Activated T-helper 1 cell treated with anti-CD3 and anti-CD28 coated beads, Interleukin-12 subunit alpha, Interleukin-12 subunit beta, Interleukin-2, Interleukin-4 antibody, amounts not matched to agents 30 ng/mL and 10 ng/mL and 1 ng/mL, durations not matched to agents 14 hours and 24 hours and 36 hours (primary cell): ENCODE measurements at places on chromosomes 5 and 9. TPM values are rescaled to one million over a fixed set of nuclear protein-coding genes. Genes with fewer than 3 reads are reported as not detected.

NR2F1-AS1 gene
- total RNA-seq, result not detected in 2 replicates

IFNA14 gene
- not detected in 2 replicates for total RNA-seq

IL13 gene
- 294 and 308 TPM in 2 replicates for total RNA-seq

ECSCR gene
- 1.3 and 1.4 TPM in 2 replicates for total RNA-seq

TMEM171 gene
- not detected in 2 replicates for total RNA-seq

DOCK8 gene
- 120 and 122 TPM in 2 replicates for total RNA-seq

PCDHB11 gene
- not detected in 2 replicates for total RNA-seq

DNA sequence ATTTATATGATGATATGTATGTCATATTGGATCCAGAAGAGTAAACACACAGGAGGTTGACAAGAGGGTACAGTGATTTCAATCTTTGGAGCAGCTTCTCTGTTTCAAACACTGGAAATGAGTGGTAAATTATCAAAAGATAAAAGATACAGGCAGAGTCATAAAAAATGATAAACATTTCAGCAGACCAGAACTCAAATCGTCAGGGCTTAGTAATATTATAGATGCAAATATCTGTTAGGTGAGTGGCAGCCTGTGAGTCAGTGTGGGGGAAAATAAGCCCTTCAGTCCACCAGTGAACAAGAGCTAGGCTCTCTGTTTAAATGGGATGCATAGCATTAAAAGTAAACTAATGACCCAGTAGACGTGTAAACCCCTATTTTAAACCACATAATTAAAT is 1378.1 kb downstream of the EFNA5 start:
- no peak overlapping the region for H3K4me3 ChIP-seq
- no peaks in the 10 kb centered on the region for H3K4me1 ChIP-seq
- DNase-seq, result no peak
- H3K27me3 ChIP-seq, result no peaks in the 10 kb centered on the region
- H3K36me3 ChIP-seq, result no peaks in the 10 kb centered on the region

DNA sequence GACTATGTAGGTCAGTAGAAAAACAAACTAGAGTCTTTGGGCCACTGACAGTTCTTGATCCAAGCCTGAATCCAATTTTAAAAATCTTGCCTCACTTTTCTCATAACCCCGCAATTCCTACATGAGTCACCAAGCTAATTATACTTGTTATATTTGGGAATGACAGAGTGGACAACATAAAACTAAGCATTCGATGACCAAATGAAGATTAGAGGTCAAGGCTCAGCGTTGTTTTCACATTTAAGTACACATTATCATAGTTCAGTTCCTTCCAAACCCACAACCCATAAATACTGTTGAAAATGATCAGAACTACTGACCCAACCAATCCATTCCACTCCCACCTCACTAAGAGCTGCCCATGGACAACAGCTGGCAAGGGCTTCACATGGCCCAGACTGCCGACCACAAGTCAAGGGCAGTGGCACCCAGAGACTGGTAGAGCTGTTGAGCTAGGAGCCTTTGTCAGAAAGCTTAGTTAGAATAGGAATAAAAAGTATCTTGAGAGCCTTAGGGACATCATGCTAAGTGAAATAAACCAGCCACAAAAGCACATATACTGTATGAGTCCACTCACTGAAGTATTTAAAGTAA is 64.2 kb downstream of the MYO10 start:
- no peaks in the 10 kb centered on the region for H3K27me3 ChIP-seq
- H3K27ac ChIP-seq, result no peak overlapping the region
- no peaks in the 10 kb centered on the region for H3K4me1 ChIP-seq
- no peak for DNase-seq
- no peak overlapping the region for H3K4me3 ChIP-seq
- no peaks in the 10 kb centered on the region for H3K36me3 ChIP-seq

DNA sequence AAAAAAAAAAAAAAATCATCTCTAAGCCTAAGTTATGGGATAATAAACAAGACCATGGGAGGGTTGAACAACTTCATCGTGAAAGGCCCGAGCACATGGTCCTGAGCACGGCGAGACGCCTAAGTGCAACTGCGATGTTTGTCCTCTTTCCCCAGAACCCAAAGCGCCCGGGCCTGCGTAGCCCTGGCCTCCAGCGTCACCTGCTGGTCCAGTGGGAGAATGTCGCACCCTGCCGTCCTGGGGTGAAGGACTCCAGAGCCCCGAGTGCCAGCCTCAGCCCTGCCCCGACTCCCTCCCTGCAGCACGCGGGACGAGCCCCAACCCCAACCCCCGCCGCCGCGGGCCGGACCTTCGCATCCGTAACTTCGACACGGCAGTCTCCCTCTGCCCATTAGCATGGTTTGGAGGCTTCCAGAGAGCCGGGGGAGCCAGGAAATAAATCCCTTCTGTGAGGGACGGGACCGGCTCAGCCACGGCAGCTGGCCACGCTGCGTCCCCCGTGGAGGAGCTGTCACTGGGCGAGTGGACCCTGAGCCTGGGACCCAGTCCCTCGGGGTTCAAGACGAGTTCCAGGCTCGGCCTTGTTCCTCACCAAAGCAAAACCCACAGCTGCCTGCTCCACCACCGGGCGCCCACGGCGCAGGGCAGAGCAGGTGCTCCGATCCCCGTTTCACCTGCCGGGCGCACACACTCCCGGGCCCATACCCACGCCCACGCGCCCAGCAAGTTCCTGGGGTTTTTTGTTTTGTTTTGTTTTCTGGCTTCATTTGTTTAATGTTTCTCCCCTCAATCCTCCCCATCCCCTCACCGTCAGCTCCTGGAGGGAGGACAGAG is 132.5 kb upstream of the HAND1 start:
- DNase-seq, result peak; percentile 47
- no peaks in the 10 kb centered on the region for H3K4me1 ChIP-seq
- no peaks in the 10 kb centered on the region for H3K36me3 ChIP-seq
- no peak overlapping the region for H3K27ac ChIP-seq
- H3K4me3 ChIP-seq, result no peak overlapping the region

GRCh38 chr9:136606687-136607333 is 55.9 kb upstream of the EGFL7 start:
- DNase-seq, result no peak
- no peaks in the 10 kb centered on the region for H3K4me1 ChIP-seq
- H3K36me3 ChIP-seq, result no peaks in the 10 kb centered on the region
- H3K27ac ChIP-seq, result no peak overlapping the region
- no peak overlapping the region for H3K4me3 ChIP-seq

GRCh38 chr9:10512144-10512543 is 100.7 kb downstream of the PTPRD start:
- no peak for DNase-seq
- H3K4me1 ChIP-seq, result no peaks in the 10 kb centered on the region
- no peaks in the 10 kb centered on the region for H3K36me3 ChIP-seq
- H3K27ac ChIP-seq, result no peak overlapping the region

- no peak overlapping the region for H3K4me3 ChIP-seq
- no peak for DNase-seq
- no peaks in the 10 kb centered on the region for H3K27me3 ChIP-seq
- peaks cover 14% of the 10 kb centered on the region for H3K36me3 ChIP-seq
Observed at GRCh38 chr9:125586172-125586511, 120.9 kb downstream of the MAPKAP1 start.

- no peak overlapping the region for H3K27ac ChIP-seq
- H3K4me1 ChIP-seq, result no peaks in the 10 kb centered on the region
- no peak overlapping the region for H3K4me3 ChIP-seq
- H3K36me3 ChIP-seq, result no peaks in the 10 kb centered on the region
Observed at GRCh38 chr5:84239494-84239893, 145.2 kb downstream of the EDIL3 start.

GRCh38 chr9:122835313-122835731 is 6.9 kb upstream of the PDCL start:
- peaks cover 2% of the 10 kb centered on the region for H3K36me3 ChIP-seq
- DNase-seq, result no peak
- no peaks in the 10 kb centered on the region for H3K27me3 ChIP-seq
- H3K27ac ChIP-seq, result peak overlapping the region; percentile 32
- peak overlapping the region; percentile 59 for H3K4me3 ChIP-seq

- no peaks in the 10 kb centered on the region for H3K36me3 ChIP-seq
- no peak for DNase-seq
- H3K4me3 ChIP-seq, result no peak overlapping the region
- H3K27me3 ChIP-seq, result no peaks in the 10 kb centered on the region
- H3K27ac ChIP-seq, result no peak overlapping the region
Observed at GRCh38 chr9:35203528-35203927, 41.7 kb downstream of the UNC13B start.

DNA sequence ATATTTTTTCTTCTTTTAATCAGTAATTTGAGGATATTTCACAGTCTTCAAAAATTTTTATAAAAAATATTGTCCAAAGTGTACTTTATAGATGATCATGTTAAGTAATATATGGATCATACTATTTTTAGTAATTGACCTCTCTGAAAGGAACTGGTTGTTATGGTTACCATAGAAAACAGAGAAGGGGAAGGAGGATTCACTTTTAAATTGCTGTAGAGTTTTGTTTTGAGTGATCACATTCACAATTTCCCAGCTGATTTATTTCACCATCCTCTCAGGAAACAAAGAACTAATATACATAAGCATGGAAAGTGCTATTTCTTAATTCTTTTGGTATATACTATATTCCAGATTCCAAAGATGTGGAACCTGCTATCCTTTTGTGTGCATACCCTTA is 56.5 kb upstream of the NREP start:
- H3K4me1 ChIP-seq, result no peaks in the 10 kb centered on the region
- H3K27ac ChIP-seq, result no peak overlapping the region
- H3K4me3 ChIP-seq, result no peak overlapping the region
- no peak for DNase-seq
- H3K27me3 ChIP-seq, result no peaks in the 10 kb centered on the region

DNA sequence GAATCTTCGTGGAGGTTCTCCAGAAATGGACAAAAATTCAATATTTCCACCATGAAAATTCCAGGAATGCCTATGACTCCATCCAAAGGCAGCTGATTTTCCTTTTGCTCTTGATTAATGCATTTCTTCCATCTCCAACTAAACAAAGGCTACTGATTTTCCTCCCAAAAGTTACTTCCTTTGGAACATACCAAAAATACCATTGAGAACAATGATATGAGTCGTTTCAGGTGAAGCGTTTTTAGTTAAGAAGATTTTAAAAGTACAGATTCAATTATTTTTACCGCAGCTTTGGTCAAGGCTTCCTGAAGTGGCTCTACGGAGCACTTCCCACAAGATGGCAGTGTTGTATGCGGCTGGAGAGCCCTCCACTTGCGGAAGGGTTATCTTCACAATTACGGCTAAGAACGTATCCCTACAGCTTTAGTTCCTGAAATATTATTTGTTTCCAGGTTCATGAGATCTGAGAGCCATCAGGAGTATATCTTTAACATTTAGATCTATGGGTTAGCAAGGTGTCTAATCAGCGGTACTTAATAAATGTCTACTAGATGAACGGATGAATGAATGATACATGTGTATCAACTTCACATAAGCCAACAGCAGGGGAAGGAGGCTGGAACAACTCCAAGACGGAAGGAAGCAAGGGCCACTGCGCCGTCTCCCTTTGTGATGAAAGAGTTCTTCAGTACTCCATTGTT is 35.9 kb upstream of the ARSB start:
- H3K4me1 ChIP-seq, result peaks cover 6% of the 10 kb centered on the region
- DNase-seq, result no peak
- no peak overlapping the region for H3K4me3 ChIP-seq
- H3K27me3 ChIP-seq, result peaks cover 59% of the 10 kb centered on the region
- H3K36me3 ChIP-seq, result no peaks in the 10 kb centered on the region
- H3K27ac ChIP-seq, result no peak overlapping the region

DNA sequence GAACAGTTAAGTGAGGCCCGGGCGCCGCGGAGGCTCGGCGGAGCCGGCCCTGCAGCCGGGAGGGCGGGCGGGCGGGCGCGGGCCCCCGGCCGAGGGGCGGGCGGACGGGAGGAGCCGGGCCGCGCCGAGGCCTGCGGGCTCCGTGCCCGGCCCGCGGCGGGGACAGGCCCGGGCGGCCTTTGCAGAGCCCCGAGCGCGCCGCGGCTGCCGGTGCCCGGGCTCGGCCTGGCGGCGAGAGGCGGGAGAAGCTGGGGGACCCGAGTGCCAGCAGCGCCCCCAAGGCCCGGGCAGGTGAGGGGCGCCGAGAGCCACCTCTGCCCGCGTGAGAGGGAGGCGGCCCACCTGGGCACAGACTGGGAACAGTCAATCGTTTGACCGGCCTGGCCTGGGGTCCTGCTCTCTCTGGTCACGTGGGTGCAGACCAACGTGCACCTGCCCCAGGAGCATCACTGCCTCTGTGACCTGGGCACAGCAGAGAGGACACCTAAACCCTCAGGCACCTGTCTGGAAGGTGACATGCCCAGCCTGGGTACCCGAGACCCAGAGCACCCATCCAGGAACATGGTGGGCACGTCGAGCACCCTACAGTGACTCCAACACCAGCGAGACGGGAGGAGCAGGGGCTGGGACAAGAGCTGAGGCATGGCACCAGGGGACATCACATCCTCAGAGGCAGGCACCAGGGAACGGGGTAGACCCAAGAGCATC is 531 bp downstream of the MVB12B start:
- H3K27me3 ChIP-seq, result peaks cover 32% of the 10 kb centered on the region
- no peak for DNase-seq
- H3K4me3 ChIP-seq, result peak overlapping the region; percentile 74

- H3K4me3 ChIP-seq, result no peak overlapping the region
- no peaks in the 10 kb centered on the region for H3K27me3 ChIP-seq
- peaks cover 42% of the 10 kb centered on the region for H3K36me3 ChIP-seq
Observed at GRCh38 chr9:133332381-133332730, 3.6 kb downstream of the SURF6 start.

DNA sequence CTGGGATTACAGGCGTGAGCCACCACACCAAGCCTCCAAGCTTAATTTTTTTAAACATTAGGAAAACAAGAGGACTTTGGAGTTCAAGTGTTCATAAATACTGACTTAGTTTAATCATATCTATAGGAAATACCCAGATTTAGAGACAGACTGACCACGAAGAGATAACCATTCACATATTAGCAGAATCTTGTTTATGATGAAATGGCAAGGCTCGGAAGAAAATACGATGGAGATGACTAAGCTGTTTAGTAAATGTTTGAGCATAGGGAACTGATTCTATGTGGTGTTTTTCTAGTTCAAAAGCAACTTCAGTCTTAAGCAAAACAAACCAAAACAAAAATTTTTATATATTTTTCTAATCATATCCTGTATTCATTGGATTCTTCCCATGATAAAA is 13.5 kb upstream of the TUSC1 start:
- no peak overlapping the region for H3K27ac ChIP-seq
- no peaks in the 10 kb centered on the region for H3K27me3 ChIP-seq
- no peak overlapping the region for H3K4me3 ChIP-seq
- no peaks in the 10 kb centered on the region for H3K4me1 ChIP-seq

GRCh38 chr5:52903142-52903541 is 86.0 kb upstream of the ITGA2 start:
- H3K27me3 ChIP-seq, result peaks cover 4% of the 10 kb centered on the region
- no peaks in the 10 kb centered on the region for H3K4me1 ChIP-seq
- H3K4me3 ChIP-seq, result no peak overlapping the region
- H3K27ac ChIP-seq, result no peak overlapping the region
- no peak for DNase-seq

DNA sequence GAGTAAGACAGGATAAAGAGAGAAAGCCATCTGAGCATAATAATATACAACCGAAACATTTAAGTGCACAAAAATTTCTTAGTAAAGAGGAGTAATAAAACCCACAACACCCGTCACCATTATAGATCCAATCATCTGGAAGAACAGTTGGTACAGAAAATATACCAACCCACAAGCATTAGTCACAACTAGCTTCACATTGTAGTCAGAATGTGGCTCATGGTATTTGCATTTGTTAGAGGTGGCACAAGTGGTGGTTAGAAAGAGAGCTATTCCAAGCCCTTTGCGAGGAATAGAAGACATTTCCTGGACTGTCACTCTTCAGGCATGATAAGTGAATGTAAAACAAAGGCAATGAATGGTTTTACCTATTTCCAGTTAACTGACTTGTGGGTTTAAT is 677.5 kb upstream of the ST8SIA4 start:
- no peaks in the 10 kb centered on the region for H3K36me3 ChIP-seq
- no peaks in the 10 kb centered on the region for H3K27me3 ChIP-seq
- no peak for DNase-seq
- no peaks in the 10 kb centered on the region for H3K4me1 ChIP-seq
- H3K4me3 ChIP-seq, result no peak overlapping the region
- H3K27ac ChIP-seq, result no peak overlapping the region
